Stromal cell of bone marrow (primary cell): ENCODE measurements at places on chromosomes 3 and 15.

- peak; percentile 57 for DNase-seq
Measured at GRCh38 chr15:38002883-38003477, 68.5 kb downstream of the TMCO5A start.

GRCh38 chr15:71373917-71374316 lies 258.6 kb downstream of the THSD4 start:
- no peak for DNase-seq

DNA sequence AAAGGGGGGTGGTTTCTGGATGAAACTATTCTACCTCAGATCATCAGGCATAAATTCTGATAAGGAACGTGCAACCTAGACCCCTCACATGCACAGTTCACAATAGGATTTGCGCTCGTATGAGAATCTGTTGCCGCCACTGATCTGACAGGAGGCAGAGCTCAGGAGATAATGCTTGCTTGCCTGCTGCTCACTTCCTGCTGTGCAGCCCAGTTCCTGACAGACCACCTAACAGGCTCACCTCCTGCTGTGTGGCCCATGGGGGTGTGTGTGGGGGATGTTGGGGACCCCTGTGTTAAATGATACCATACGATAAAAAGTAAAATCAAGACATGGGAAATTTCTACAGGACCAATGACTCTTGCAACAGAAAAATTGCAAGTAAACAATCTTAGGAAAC lies 24.0 kb downstream of the CP start:
- DNase-seq = no peak

- DNase-seq = no peak
Measured at GRCh38 chr3:18559331-18559842, 134.2 kb upstream of the SATB1 start.

DNA sequence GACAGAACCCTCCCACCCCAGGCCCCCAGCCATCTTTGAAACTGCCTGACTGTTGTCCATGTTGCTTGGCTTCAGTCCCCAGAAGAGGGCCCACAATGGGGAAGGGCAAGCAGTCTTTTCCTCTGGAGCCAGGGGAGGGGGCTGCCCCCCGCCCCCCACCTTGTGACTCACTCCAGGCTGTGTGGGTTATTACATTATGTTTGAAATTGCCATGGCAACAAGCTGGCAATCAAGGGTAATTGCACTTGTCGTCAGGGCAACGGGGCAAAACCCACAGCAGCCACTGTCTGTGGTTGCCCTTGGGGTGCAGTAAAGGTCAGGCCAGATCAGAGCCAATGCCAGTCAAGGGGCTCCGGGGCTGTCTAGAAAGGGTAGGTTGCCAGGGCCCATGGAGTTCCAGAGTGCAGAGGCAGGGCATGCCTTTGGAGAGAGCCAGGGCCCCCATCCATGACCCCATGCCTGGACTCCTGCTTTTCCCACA lies 3.1 kb upstream of the CAMKV start:
- DNase-seq = no peak

- DNase-seq = no peak
Measured at GRCh38 chr3:130916507-130917167, 22.8 kb downstream of the ATP2C1 start.

- DNase-seq = no peak
Measured at GRCh38 chr3:136584728-136585127, 167.4 kb downstream of the STAG1 start.

GRCh38 chr15:25171111-25171811 lies 216.5 kb downstream of the SNRPN start:
- DNase-seq = no peak

GRCh38 chr3:63986146-63986545 lies 37.1 kb downstream of the PSMD6 start:
- no peak for DNase-seq

DNA sequence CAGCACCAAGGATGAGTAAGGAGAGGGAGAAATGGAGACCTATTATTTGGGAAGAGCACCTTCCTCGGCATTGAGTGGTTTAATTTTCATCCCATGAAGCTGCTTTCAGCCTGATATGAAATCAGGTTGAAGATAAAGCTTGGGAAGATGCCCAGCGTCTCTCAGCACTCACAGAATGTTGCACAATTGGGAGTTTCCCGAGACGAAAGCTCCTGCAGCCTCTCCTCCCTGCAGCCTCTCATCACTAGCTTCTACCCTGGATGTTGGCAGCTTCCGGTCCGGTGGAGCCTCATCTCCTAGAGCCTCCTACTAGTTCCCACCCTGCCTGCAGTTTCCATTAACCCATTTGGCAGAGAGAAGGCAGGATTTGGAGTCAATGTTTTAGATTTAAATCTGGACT lies 40.3 kb downstream of the EDEM1 start:
- no peak for DNase-seq

GRCh38 chr3:49722896-49723295 lies 855 bp downstream of the GMPPB start:
- DNase-seq = no peak

GRCh38 chr3:73056014-73056844 lies 5.2 kb upstream of the EBLN2 start:
- DNase-seq = no peak

GRCh38 chr3:128011140-128011539 lies 41.1 kb upstream of the SEC61A1 start:
- no peak for DNase-seq

GRCh38 chr3:138691351-138691750 lies 82.8 kb downstream of the FAIM start:
- DNase-seq = no peak

GRCh38 chr15:56243163-56244037 lies at the start of gene RFX7:
Gene RFX7 (minus strand): TSS chr15:56243879. CDS start chr15:56243285, 594 bp downstream.
- peak; percentile 54 for DNase-seq

- no peak for DNase-seq
Measured at GRCh38 chr3:174859114-174859735, at the start of gene NAALADL2. Gene NAALADL2 (plus strand): TSS chr3:174859334.

- no peak for DNase-seq
Measured at GRCh38 chr15:57156210-57156884, 220.0 kb upstream of the CGNL1 start.
